Psoas muscle (tissue), 8 donors: ENCODE measurements at places on chromosomes 3 and 15.

- DNase-seq: no peak
Observed at GRCh38 chr3:193028258-193028657, 110.6 kb upstream of the MB21D2 start.

DNA sequence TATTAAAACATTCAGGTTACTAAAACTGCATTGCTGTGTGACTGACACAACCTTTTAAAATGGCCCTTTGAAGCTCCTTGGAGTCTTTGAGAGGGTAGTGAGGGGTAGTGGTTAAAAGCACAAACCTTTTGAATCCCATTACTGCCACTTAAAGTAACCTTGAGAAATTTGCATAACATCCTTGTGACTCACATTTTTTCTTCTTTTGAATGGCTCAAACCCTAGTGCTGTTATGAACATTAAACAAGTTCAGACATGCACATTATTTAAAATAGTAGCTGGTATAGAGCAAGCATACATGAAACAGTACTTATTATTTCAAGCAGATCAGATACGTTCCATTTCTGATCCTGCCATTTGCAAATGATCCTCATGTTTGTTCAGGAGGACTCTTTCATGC lies 3.7 kb upstream of the CLDN1 start:
- DNase-seq: no peak

DNA sequence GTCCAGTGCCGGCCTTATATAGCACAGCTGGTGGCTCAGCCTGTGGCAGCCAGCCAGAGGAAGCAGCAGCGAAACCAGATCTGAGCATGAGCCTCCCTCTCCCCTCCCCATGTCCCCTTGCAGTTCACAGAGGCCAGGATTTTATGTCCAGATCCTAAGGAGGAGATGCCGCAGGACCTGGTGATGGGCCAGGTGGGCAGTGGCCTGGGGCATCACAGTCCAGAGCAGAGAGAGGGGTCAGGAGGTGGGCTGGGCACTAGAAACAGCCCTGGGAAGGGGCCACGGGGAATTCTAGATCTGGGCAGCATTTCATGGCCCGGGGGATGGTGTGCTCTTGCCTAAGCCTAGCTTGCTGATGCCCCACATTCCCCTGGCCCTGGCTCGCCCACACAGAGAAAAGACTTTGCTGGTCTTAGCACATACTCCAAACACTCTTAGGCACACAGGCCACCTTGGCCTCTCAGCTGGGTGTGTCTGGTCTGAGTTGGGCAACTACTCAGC lies 259 bp upstream of the CILP start:
- DNase-seq: peak; percentile 86

DNA sequence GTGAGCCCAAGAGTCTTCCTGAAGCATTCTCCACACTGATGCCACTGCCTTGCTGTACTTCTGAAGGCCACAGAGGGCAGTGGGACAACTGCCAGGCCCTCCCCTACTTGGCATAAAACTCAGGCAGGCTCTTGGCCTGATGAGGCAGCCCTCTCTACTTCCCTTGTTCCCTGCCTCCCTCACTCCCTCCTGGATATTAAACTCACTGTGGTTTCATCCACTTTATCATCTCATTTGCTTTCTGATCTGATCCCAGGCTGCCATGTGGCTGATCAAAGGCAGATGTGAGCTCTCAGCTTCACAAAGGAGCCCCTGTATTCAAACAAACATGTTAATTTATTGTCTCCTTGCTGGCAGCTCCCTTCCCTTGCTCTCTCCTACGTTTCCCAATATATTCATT lies 533.5 kb downstream of the IGSF11 start:
- peak; percentile 22 for DNase-seq

DNA sequence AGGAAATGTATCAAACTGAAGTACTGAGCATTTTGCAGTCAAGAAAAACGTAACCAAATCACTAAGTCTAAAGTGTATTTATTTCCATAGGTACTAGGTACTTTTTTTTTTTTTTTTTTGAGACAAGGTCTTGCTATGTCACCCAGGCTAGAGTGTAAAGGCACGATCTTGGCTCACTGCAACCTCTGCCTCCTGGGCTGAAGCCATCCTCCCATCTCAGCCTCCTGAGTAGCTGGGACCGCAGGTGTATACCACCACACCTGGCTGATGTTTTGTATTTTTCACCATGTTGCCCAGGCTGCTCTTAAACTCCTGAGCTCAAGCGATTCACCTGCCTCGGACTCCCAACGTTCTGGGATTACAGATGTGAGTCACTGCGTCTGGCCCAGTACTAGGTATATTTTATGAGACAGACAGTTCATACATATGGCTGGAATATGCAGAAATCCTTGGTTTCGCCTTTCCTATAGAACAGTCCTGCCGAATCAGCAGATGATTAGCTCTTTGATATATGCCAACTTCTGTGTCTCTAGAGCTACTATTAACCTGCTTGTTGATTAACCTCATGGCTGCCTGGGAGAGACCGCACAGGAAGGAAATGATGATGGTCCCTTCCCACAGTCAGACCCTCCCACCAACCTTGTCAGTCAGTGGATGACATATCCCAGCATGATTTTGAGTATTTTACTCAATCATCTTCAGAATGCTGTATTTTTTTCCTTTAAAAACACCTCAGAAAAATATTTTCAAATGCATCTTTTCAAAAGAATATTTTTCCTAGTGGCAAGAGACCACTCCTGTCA lies 32.3 kb downstream of the TMOD3 start:
- DNase-seq: no peak

DNA sequence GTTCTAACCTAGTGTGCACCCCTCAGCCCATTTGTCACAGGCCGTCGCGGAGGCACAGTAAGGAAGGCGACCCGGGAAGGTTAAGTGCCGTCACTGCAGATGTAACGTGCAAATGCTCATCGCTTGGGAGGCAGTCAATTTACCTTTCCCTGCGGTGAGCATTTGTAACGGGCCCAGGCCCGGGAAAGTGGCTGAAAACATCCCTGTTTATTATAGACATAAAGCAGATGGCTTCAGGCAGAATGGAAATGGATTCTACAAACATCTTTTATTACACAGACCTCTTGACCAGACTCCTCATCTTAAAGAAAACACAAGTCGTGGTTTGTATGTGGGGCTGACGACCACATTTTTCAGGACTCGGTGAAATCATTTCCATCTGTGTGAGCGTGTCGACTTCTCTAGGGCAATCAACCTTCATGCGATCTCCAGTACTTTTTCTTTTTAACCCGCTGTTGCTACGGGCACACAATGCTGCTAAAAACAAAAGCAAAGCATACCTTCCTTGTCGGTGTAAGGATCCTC lies 43.6 kb downstream of the NMNAT3 start:
- DNase-seq: no peak
